Activated T-helper 1 cell treated with Interleukin-2 at 50 U/mL for 16 hours (primary cell): ENCODE measurements at places on chromosomes 12 and 14.

- DNase-seq: no peak
These were observed 10.1 kb upstream of the DNAH10 start for GRCh38 chr12:123752046-123752445.

GRCh38 chr14:49940808-49941421, 48.0 kb downstream of the ARF6 start:
- no peak for DNase-seq

DNA sequence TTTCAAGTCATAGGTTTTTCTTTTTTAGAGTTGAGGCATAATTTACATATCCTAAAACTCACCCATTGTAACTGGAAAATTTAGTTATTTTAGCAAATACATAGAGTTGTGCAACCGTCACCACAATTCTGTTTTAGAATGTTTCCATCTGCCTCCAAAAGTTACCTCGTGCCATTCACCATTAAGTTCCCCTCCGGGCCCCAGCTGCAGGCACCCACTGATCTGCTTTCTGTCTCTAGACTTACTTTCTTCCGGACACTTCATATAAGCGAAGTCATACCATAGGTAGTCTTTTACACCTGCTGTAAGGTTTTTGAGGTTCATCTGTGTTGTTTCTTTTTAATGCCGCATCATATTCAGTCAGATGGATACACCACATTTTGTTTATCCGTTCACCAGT, 28.7 kb downstream of the PPP2R5C start:
- DNase-seq: no peak

DNA sequence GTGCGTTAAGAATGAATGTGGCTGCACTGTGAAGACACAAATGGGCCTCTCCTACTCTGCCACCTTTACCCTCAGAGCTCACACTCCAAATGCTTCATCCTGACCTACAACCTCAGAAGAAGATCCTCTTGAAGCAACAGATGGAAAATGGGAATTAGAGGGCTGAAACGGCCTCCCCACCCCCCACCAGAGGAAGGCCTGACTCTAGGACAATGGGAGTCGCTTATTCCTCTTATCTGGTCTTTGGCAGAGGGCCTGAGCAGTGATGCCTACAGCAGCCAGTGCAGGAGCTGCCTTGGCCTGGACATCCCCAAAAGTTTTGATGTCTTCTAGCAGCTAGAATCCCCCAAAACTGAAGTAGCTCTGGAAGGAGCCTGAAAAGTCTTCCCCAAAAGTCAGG, 29.2 kb downstream of the BTBD7 start:
- DNase-seq: no peak

DNA sequence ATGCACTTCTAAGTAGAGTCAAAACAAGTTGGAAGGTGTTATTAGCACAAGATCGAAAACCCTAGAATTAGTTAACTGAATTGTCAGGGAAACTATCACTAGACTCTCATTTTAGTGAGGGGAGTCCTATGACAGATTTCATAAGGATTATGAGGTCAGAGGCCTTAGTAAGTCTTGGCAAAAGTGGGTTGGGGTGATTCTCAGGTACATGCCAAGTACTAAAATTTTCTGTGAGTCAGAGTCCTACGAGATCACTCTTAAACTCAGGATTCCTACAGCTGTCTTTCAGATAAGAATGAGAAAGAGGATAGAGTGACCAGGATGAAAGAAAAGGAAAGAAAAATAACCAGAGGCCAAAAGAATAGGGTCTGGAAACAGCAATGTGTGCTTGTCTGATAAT, 50.8 kb upstream of the BBS10 start:
- DNase-seq: no peak

- no peak for DNase-seq
These were observed 240.5 kb upstream of the DAAM1 start for GRCh38 chr14:58947814-58948445.

DNA sequence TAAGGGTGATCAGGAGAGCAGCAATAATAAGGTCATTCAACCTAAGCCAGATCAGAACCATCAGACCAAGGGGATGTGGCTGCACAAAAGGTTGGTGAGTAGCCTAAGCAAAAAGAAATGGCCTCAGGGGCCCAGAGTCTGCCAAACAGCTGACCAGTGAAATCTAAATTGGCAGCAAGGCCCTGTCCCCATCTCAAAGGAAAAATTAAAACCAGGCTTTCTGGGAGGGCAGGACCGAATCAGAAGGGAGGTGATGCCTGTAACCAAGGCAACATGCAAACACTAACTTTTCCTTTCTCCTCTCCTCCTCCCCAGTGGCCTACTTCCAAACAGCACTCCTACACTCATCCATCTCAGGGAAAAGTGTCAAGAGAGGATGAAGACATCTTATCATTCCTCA, 256.4 kb downstream of the NUAK1 start:
- no peak for DNase-seq

DNA sequence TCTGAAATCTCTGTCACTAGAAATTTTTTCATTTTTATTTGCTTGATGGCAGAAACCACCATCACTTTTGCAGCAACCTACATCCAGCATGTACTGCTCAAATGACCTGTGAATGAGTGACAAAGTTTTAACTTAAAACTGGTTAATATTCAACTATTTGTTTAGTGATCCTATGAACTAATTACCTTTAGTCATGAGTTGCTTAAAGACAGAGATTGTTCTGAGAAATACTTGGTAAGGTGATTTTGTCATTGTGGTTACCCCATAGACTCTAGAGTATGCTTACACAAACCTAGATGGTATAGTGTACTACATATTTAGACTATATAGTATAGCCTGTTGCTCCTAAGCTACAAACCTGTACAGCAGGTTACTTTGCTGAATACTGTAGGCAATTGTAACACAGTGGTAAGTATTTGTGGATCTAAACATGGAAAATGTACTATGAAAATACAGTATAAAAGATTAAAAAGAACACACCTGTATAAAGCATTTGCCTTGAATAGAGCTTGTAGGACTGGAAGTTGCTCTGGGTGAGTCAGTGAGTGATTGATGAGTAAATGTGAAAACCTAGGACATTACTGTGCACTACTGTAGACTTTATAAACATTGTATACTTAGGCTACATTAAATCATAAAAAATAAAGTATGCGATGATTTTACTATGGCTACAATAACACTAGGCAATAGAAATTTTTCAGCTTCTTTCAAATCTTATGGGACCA, 256.6 kb upstream of the PPFIA2 start:
- no peak for DNase-seq

DNA sequence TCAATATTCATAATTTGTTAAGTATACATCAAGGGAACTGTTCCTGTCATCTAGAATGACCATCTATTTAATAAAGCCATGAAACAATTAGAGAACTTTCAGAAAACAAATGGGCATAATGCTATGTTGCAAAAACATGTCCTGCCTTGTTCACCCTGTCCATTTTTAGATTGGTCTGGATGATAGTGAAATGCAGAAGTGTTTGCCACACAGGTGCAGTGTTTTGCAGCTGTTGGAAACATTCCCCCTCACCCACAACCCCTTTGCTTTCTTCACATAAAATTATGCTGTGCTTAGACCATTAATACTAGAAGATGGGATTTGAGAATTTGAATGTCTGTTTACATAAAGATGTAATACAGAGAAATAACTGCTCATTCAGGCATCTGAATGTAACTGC, 36.5 kb downstream of the LEMD3 start:
- DNase-seq: no peak
